ENCODE measurements at places on chromosomes 11 and 22.
A peak's percentile ranks its signal among the peaks of the same experiment; 100 is the strongest.

- DNase-seq = no peak
These were observed 44.1 kb upstream of the OR9Q1 start for GRCh38 chr11:57979532-57980079.

DNA sequence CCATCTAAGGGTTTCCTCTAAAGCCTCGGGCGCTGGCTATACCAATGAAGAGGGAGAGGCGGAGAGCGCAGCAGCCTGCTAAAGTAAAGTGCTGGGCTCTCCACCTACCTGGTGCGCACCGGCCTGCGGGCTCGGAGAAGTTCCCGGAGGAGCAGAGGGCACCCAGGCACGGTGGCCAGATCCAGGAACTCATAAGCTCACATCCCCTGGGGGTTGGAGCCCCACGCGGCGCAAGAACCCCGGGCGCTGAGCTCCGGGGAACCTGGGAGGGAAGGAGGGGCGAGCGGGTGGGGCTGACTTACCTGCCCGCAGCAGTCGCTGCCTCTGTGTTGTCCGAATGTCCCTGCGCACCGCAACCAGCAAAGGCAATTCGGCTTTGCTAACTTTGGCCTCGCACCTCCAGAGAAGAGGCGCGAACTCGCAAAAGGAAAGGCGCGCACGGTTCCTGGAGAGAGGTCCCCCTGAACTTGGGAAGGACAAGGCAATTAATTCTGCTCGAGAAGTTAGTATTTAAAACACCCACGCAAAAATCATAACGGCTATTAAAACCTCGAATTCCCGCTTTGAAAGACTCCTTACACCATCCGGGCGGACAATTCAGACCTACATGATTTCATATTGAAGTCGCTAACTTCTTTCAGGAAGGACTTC is 127.6 kb upstream of the C11orf58 start:
- DNase-seq = no peak

GRCh38 chr11:133064961-133065360 is 467.3 kb downstream of the OPCML start:
- no peak for DNase-seq

GRCh38 chr22:41469218-41469851 is 418 bp downstream of the ACO2 start:
- peak; percentile 11 for DNase-seq

DNA sequence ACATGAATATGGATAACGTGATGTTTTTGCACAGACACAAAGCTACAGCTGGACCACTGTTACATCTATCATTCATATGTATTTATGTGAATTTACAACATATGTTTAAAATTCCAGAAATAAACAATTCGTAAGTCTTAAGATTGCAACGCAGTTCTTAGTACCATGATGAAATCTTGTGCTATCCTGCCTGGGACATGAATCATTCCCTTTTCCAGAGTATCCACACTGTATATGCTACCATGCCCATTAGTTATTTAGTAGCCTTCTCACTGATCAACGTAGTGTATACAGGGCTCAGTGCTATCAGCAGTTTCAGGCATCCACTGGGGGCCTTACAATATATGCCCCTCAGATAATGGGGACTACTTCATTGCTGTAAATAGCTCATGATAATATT is 4.3 kb downstream of the ATL3 start:
- no peak for DNase-seq

DNA sequence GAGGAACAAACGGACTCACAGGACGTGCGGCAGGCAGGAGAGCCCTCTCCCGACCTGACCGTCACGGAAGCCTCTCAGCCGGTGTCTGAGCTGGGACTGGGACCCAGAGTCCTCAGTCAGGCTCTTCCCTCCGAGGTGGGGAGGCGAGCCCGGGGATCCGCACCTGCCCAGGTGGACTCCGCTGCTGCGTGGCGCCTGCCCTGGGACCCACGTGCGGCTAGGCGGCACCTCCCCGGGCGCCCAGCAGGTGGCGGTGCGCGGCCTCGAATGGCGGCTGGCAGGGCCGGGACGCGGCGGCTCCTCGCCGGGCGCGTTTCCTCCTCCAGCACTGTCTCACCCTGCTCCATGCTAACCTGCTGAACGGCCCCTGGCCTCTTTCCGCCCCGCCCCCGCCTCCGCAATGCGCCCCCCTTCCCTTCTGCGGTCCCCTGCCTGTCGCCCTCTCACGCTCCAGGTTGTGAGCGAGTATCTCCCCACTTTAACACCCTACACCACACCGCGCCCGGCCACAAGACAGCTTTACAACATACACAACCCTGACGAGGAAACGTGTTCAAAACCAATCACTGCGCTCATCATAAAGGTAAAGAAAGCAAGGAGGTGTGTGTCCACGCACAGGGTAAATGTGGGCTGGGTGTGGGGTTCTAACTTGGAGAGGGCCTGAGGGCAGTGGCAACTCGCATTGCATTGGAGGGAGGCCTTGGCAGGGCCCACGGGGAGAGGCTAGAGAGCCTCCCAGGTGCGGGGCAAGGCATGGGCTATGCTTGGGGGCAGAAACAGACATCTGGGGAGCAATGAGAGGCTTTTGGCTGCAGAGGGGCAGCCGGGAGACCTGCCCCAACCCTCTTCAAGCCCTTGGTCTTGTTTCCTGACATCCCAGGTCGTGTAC is 25.9 kb upstream of the ATXN10 start:
- DNase-seq = peak; percentile 57

GRCh38 chr22:40175611-40176244 is 2.0 kb upstream of the TNRC6B start:
- no peak for DNase-seq

DNA sequence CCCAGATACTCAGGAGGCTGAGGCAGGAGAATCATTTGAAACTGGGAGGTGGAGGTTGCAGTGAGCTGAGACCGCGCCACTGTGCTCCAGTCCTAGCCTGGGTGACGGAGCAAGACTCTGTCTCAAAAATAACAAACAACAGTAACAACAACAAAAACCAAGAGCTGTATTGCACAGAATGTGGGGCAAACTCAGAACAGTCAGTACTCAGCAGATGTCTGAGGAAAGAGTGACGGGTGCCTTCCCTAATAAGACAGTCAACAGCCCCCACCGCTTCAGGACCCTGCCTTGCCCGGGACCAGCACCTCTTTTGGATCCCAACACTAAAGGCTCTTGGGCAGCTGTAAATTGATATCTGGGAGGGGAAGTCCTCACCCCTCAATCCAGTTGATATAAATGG is 40.3 kb downstream of the RIBC2 start:
- DNase-seq = no peak

- no peak for DNase-seq
These were observed 50.4 kb upstream of the RAB1B start for GRCh38 chr11:66218036-66218435.

GRCh38 chr22:39546889-39547586 is 14.5 kb upstream of the RPS19BP1 start:
- DNase-seq = no peak

DNA sequence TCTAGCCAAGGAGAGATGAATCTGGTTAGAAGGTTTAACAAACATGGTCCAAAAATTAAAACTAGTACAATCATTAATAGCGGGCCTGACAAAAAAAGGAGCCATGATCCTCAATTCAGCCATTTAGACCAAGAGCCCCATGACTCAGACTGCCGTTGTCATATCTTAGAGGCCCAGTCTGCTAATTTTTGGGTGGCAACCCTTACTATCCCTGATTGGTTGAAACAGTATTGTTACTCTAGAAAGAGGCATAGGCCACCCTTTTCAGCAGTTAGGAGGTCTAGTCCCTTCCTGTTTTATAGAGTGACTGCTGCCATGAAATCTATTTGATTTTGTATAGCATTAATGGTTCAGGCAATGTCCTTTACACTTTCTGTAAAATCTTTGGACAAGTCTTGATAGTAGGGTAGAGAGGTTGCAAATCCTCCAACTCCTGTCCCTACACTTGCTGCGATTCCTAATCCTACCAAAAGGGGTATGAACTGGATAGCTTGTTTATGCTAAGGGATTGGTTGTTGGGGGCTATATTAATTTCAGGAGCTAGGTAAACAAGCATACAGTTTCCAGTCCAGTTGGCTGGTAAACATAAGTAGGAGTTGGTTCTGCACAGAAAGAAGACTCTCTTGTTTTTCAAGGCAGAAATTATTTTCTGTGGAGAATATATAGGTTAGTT is 1056.3 kb upstream of the CNTN5 start:
- DNase-seq = no peak

DNA sequence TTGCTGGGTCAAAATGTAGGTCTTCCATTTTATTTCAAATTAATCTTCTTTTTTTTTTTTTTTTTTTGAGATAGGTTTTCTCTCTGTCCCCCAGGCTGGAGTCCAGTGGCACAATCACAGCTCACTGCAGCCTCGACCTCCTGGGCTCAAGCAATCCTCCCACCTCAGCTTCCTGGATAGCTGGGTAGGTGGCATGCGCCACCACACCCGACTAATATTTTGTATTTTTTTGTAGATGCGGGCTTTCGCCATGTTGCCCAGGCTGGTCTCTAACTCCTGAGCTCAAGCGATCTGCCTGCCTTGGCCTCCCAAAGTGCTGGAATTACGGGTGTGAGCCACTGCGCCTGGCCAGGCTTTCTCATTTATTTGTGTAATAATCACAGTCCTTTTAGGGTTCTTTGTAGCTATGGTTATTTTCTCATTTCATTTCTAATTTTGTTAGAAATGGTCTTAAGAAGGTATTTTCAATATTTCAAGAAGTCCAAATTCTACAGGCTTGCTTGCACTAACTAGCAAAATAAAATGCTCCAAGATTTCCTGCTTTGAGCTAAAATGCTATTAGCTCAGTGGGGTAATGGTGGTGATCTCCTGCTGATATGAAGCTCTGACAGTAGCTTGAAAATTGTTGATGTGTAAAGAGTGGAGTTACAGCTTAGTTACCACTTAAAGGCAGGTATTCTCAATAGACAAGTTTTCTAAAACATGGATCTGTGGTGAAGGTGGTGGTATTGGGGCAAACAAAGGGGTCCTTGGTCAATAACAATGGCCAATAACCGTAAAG is 50.0 kb downstream of the RBX1 start:
- no peak for DNase-seq

DNA sequence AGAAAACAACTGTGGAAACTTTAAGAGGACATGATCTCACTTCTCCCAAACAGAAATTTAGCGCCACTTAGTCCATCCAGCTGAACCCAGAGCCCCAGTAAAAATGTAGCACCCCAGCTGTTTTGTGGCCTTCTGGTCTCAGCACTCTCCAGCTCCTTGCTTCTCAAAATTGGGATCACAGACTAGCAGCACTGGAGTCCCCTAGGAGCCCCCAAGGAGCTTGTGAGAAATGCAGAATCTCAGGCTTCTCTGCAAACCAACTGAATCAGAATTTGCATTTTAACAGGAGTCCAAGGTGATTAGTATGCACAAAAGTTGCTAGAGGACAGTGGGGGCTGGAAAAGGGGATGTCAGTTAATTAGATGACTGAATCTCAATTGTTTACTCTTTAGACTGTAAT is 89.8 kb upstream of the FIBIN start:
- no peak for DNase-seq

GRCh38 chr11:2759228-2760195 is 59.7 kb upstream of the KCNQ1OT1 start:
- no peak for DNase-seq

GRCh38 chr11:120974965-120975364 is 48.9 kb upstream of the TBCEL start:
- DNase-seq = no peak

GRCh38 chr11:72901374-72901773 is 87.2 kb downstream of the ATG16L2 start:
- DNase-seq = no peak

DNA sequence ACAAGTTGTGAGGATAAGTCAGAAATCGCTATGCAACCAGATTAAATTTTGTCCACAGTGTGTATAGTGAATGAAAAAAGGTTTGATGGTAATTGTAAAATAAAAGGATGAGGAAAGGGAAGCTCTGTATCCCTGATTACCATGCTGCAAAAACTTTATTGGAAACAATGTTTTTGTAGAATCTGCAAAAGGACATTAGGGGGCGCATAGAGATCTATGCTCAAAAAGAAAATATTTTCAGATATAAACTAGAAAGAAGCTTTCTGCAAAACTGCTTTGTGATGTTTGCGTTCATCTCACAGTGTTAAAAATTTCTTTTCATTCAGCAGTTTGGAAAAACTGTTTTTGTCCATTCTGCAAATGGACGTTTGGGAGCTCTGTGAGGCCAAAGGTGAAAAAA is 390.5 kb downstream of the OR4C45 start:
- DNase-seq = no peak

- DNase-seq = no peak
These were observed 3.2 kb upstream of the FJX1 start for GRCh38 chr11:35614939-35615569.

DNA sequence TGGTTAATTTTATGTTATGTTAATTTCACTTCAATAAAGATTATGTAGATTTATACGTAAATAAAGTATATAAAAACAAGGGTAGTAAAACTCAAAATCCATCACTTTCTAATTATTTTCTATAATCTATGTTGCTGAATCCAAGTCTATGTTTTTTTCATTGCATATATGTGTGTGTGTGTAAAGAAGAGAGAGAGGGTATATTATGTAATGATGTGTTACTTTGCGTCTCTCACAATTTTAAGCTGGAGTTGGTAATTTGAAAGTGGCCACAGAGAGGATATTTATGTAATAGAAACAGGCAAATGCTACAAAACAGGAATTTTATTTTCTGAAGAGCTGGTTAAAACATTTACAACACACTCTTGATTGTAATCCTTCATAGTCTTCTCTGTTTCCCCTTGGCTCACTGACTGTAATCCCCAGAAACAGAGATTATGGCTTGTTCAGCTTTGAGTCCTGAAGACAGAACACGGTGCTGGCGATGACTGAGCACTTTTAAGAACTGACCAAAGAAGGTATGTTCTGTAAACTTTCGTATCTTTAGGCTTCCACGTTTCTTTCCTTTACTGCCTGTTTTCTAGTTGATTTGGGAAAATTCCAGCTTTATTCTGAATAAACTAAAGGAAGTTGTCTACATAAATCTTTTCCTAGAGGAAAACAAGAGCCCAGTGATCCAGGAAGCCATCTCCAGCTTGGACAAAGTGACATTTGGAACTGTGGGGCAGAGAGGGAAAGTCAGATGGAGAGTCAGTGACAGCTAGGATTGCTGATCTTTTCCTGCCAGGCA is 43.6 kb downstream of the OR2AG2 start:
- DNase-seq = no peak

DNA sequence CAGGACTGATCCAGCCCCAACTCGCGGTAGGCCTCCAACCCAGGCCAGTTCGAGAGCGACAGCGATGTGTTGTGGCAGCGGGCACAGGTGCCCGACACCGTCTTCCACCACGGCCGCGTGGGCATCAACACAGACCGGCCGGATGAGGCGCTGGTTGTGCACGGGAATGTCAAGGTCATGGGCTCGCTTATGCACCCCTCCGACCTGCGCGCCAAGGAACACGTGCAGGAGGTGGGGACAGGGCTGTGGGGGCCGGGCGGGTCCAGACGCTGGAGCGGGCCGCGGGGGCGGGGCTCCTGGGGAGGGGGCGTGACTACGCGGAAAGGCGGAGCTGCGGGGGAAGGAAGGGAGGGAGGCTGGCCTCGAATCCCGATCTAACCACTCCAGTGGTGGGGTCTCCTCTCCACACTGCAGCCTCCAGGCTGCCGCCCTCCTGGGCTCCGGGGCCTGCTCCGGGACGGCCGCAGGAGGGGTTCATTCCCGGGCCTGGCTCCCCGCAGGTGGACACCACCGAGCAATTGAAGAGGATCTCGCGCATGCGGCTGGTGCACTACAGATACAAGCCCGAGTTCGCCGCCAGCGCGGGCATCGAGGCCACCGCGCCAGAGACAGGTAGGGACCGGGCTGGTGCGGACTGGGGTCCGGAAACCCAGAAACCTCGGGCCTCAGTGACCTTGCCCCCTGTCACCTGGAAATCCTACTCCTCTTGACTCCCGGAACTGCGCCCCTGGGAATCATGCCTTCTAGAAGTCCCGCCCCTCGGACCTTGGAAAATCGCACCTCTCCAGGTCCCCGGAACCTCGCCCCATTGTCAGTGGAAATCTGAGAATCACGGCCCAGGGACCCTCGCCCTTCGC is 14.9 kb downstream of the TMEM258 start:
- DNase-seq = peak; percentile 37

Data from stimulated activated CD8-positive, alpha-beta memory T cell treated with anti-CD3 and anti-CD28 coated beads, Interleukin-2, amount 100 ng/mL, for 1 hour (primary cell).